GM13977 (cell line): ENCODE measurements at places on chromosomes 7 and 10.

DNA sequence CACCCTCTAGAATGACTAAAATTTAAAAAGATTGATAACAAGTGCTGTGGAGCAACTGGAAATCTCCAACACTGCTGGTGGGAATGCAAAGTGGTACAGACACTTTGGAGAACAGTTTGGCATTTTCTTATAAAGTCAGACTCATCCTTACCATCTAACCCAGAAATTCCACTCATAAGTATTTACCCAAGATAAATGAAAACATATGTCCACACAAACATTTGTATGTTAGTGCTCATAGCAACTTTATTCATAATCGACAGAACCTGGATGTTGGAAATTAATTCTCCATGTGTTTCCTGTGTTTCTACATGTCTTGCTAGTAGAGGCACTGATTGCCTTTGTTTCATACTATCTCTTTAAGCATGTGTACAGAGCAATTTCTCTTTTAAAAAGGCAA, 282.4 kb downstream of the AHR start:
- no peak for DNase-seq

- no peak for DNase-seq
These were observed 233.8 kb downstream of the SORCS1 start for GRCh38 chr10:106930751-106931150.

GRCh38 chr7:16826060-16826459, 21.3 kb upstream of the AGR2 start:
- no peak for DNase-seq

DNA sequence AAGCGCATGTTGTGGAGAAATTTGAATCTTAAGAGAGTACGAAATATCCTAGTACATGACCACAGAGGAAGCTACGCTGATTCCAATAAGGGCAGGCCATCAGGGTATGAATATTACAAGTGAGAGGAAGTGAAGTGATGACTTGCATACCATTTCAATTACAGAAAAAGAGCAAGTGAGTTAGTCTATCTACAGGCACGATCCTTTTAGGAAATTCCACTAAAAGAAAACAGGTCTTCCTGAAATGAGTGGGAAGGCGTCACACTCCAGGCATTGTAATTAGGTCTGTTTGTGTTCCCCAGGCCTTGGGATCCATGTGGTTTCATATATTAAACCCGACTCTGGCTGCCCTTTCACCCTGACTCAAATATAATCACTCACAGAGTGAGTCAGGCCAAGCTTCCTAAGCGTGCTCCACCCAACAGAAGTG, 152.5 kb downstream of the SEMA3A start:
- no peak for DNase-seq

- DNase-seq = no peak
These were observed 1200.3 kb upstream of the LRRN3 start for GRCh38 chr7:109890622-109891021.

DNA sequence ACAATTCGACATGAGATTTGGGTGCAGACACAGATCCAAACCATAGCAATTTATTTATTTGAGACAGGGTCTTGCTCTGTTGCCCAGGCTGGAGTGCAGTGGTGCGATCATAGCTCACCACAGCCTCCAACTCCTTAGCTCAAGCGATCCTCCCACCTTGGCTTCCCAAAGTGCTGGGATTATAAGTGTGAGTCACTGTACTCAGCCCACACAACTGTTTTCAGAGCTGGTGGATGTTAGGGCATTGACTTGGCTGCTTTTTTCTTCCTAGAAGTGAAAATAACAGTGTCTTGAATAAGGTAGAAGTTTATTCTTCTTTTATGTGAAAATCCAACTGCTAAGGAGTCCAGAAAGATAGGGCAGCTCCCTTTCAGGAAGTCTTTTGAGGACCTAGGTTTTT, 132.1 kb downstream of the CCDC3 start:
- DNase-seq = no peak
